ENCODE measurements at places on chromosomes 7 and 10.

DNA sequence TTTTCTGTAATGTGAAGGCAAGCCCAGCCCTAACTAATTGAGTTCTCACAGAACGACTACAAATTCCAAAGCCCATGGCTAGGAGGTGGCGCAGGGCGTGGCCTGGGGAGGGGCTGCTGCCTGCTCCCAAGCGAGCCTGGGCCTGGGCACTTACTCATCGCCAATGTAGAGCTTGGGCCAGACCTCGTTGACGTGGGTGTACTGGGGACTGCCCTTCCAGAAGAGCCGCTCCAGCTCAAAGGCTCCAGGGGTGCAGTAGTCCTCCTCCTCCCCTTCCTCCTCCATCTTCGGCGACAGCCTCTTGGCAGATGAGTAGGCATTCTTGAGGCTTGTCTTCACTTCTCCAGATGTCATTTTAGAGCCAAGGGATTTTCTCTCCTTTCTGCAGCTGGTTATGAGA lies 53.3 kb upstream of the SAMD8 start:
- no peaks in the 10 kb centered on the region for H3K27me3 ChIP-seq
- H3K4me1 ChIP-seq: no peaks in the 10 kb centered on the region
- H3K27ac ChIP-seq: no peak overlapping the region
- no peak for DNase-seq
- H3K36me3 ChIP-seq: no peaks in the 10 kb centered on the region

DNA sequence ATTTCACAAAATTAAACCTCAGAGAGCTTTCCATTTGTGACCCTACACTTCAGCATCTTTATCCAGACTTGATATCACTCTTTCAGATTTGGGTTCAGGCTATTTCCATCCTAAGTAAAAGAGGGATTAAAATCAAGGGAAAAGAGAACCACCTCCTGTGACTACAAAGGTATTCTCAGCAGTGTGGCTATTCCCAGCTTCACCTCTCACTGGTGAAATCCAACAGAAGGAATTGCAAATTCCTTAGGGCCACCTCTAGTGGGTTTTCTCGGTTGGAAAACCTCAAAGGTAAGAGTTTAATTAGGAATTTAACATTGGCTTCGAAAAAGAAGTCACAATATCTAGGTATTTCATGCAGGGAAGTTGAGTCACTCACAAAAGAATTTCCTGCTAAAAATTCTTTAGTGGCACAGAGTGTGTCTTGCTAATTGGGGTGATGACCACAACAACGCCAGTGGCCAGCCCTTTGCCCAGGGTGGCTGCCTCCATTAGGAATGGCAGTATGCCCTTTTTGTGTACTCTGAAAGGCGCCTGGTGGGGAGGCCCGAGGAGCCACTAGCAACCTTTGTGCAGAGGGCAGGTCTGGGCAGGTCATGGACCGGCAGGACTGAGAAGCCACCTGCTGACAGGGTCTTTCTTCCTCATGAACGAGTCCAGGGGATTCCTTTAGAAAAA lies 52.2 kb downstream of the SEM1 start:
- no peaks in the 10 kb centered on the region for H3K27me3 ChIP-seq
- no peak overlapping the region for H3K27ac ChIP-seq
- 0 out of 2 replicates have a peak, but pooled peaks cover 2% of the 10 kb centered on the region for H3K36me3 ChIP-seq
- no peak overlapping the region for H3K4me3 ChIP-seq

DNA sequence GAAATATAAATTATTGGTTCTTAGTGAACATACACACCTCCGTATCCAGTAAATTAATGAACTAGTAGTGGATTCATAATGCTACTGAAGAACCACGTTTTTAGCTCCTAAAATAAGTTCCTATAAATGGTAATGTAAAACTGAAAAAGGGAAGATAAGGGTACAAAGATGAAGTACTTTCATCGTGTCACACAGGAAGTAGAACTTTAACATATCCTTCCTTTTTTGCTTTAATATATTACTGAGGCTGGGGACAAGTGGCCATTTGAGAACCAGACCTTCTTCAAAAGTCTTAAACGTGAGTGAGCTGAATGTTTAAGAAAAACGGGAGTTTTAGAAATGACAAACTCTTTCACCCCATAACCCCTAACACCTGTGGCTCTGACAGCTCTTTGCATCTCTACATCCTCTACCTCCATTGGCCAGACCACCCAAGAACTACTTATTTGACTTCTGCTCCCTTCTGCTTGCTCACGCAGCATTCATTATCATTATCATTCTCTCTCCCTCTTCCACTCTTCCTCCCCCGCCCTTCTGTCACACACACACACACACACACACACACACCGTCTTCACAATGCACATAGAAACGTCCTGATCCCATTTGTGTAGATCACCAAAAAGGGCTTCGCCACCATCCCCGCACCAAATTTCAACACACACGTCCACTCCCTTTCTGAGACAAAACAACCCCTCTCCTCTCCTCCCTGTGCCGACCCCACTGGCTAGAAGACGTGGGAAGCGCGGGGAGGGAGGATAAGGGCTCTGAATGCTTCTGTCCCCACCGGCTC lies 677 bp downstream of the SKAP2 start:
- H3K4me3 ChIP-seq: peak overlapping the region; percentile 91
- H3K36me3 ChIP-seq: no peaks in the 10 kb centered on the region
- peaks cover 20% of the 10 kb centered on the region for H3K4me1 ChIP-seq
- DNase-seq: no peak

DNA sequence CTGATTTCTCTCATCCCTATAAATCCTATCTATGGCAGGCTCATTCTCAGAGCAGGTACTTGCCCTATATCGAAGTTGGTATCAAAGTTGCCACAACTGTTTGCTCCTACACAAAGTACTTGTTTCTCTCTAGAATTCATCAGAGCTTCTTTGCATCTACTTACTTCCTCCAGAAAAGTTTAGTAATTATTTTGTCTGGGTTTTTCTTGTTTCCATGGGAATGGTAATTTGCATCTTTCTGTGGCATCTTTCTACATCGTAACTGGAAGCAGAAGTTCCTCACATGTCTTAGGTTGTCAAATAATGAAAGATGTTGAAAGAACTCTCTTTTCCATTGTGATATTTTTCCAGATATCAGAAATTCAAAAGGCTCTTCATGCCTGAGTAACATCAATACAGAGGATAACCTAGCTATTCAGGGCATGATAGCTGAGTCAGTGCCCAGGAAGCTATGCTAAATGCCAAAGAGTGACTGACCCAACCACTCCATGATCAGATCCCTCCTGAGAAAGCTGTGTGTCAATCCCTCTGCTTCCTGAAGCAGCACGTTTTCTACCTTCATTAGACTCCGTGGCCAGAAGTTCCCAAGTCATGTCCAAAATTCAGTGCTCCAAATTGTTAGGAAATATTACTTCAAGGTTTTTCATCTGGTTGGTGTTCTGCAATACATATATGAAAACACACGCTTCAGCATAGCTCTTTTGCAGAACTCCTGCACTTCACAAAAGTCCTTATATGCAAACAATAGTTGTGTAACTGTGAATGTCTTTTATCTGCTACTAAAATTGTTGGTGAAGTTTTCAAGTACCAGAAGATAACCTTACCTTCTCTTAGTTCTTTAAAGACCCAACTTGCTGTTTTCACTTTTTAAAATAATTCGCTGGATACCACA lies 216.5 kb downstream of the VTI1A start:
- DNase-seq: no peak
- H3K27ac ChIP-seq: no peak overlapping the region
- peaks cover 20% of the 10 kb centered on the region for H3K36me3 ChIP-seq
- H3K4me3 ChIP-seq: no peak overlapping the region
- peaks cover 14% of the 10 kb centered on the region for H3K4me1 ChIP-seq

Measured in WTC11 (cell line).